ENCODE measurements at places on chromosomes 13 and 19.

DNA sequence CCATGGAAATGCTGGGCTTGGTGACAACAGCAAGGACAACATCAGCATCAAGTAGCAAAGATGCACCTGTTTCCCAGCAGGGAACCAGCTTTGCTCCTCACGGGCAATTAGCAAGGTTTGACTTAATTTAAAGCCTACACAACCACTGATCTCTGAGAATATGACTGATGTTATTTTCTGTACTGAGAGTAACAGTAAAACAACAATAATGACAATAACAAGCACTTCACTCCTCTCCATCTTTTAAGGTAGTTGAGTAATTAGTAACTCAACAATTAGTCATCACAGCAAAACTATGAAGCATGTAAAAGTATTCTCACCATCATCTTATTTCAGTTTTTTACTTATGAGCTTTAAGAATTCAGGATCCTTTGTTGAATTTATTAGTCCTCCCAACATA is 37.3 kb downstream of the ENOX1 start:
- DNase-seq = no peak

DNA sequence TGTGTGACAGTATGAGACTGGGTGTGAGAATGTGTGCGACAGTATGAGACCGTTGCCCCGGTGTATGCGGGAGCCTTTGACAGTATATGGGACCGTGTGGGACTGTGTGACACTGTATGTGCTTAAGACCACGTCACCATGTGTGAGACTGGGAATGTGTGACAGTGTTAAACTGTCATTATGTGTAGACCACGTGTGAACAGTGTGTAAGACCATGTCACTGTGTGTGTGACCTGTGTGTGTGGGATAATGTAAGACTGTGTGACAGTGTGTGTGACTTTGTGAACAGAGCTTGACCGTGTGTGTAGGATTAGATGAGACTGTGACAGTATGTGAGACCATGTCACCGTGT is 549 bp downstream of the ZNF583 start:
- no peak for DNase-seq

- DNase-seq = no peak
These were observed 77.7 kb downstream of the LRRC63 start for GRCh38 chr13:46289260-46289955.

DNA sequence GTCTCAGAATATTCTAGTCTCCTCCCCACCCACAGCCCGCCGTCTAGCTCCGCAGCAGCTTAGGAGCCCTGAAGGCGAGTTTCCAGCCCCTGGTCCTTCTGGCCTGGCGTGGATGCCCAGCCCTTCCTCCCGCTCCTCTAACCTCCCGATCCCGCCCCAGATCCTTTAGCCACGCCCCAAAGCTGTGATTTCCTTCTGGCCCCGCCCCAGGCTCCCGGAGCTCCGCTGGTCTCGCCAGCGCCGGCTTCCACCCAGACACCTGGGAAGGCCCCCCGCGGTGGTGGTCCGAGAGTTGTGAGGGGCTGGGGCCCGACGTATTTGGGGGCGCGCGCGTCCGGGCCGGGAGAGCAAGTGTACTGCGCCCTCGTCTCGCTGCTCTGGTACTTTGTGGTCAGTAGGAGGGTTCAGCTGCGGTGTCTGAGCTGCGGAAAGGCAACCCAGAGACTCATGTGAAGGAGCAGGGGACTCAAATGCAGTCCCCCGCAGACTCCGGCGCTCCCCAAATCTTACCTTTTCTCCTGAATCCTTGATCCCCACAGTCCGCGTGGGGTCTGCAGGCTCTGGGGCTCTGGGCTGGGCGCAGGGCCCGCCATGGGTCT is at the start of gene CGB7:
Gene CGB7 (minus strand): TSS at position 114 of the 599 bp plus-strand sequence. CDS start 2,374 bp downstream, outside the sequence.
- DNase-seq = peak; percentile 47

DNA sequence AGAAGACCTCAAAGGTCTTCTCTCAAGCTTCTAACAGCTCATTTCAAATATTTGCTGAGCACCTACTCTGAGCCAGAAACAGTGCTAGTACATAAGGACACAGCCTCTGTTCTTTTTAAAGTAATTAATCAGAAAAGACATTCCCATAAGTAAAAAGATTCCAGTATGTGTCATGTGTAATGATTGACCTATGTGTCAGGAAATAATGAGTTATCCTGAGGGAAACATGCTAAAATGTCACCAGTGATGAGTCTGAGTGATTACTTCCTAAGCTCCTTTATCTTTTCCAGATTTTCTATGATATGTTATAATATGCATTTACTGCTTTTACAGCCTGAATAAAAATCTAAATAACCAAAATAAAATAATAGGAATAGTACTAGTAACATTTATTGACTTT is 107.6 kb downstream of the SLC25A15 start:
- no peak for DNase-seq

DNA sequence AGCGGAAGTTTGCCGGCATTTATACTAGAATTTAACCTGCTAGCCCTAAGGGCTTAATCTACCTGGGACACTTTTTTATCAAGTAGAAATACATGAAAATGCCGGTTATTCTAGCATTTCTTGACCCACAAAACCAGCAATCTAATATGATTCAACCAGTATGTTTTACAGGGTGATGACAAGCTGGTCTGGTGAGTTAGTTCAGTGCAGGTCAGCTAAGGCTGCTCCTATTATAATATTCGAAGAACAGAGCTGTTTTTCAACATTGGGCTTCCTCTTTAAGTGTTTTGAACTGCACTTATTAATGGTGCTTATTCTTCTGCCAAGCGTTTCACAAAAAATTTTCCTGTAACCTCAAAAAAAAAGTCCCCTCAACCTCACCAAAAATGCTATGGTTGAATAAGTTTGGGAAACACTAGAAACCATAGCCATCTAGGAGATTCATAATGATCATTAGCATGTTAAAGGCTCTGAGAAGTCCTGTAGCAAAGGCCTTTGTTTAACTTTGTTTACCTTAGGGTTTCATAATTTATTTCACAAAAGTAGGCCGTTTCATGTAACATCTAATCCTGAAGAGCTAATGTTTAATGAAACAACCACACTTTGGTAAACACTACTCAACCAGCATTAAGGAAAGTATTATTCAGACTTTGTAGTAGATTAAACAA is 526.6 kb downstream of the KLF12 start:
- DNase-seq = no peak

DNA sequence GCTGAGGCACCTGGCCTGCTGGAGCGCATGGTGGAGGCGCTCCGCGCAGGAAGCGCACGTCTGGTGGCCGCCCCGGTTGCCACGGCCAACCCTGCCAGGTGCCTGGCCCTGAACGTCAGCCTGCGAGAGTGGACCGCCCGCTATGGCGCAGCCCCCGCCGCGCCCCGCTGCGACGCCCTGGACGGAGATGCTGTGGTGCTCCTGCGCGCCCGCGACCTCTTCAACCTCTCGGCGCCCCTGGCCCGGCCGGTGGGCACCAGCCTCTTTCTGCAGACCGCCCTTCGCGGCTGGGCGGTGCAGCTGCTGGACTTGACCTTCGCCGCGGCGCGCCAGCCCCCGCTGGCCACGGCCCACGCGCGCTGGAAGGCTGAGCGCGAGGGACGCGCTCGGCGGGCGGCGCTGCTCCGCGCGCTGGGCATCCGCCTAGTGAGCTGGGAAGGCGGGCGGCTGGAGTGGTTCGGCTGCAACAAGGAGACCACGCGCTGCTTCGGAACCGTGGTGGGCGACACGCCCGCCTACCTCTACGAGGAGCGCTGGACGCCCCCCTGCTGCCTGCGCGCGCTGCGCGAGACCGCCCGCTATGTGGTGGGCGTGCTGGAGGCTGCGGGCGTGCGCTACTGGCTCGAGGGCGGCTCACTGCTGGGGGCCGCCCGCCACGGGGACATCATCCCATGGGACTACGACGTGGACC is 9.7 kb upstream of the STRN4 start:
- DNase-seq = no peak

GRCh38 chr19:47446534-47447469 is 24.9 kb downstream of the SLC8A2 start:
- no peak for DNase-seq

DNA sequence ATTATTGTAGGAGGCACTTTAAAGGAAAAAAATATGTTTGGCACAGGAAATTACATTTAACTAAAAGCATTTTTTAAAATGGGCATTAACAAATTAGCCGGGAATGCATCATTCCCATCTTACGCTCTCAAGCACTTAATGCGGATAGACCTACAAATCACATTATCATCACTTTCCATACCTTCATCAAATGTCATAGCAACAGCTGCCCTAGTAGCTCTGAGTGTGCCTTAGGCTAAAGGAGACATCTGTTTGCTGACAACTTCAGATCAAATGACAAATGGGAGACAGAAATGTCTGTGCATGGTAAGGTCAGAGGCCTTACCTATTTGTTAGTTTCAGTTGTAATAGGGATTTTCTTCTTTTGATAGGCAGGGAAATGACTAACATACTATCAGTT is 773.2 kb upstream of the SLC10A2 start:
- DNase-seq = no peak

GRCh38 chr19:15115762-15116615 is 8.8 kb downstream of the SYDE1 start:
- no peak for DNase-seq

GRCh38 chr19:17335575-17335974 is 920 bp upstream of the ANO8 start:
- DNase-seq = no peak

DNA sequence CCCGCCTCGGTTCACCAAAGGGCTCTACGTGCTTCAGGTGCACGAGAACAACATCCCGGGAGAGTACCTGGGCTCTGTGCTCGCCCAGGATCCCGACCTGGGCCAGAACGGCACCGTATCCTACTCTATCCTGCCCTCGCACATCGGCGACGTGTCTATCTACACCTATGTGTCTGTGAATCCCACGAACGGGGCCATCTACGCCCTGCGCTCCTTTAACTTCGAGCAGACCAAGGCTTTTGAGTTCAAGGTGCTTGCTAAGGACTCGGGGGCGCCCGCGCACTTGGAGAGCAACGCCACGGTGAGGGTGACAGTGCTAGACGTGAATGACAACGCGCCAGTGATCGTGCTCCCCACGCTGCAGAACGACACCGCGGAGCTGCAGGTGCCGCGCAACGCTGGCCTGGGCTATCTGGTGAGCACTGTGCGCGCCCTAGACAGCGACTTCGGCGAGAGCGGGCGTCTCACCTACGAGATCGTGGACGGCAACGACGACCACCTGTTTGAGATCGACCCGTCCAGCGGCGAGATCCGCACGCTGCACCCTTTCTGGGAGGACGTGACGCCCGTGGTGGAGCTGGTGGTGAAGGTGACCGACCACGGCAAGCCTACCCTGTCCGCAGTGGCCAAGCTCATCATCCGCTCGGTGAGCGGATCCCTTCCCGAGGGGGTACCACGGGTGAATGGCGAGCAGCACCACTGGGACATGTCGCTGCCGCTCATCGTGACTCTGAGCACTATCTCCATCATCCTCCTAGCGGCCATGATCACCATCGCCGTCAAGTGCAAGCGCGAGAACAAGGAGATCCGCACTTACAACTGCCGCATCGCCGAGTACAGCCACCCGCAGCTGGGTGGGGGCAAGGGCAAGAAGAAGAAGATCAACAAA is 2.6 kb downstream of the PCDH17 start:
- DNase-seq = no peak

- no peak for DNase-seq
These were observed 441.0 kb downstream of the COG6 start for GRCh38 chr13:40096357-40096901.

GRCh38 chr13:99948907-99949678 is 22.5 kb downstream of the ZIC5 start:
- no peak for DNase-seq

GRCh38 chr19:40217027-40217810 is 965 bp downstream of the TTC9B start:
- no peak for DNase-seq

GRCh38 chr19:14352526-14352925 is 28.7 kb upstream of the ADGRE5 start:
- no peak for DNase-seq

- DNase-seq = no peak
These were observed 30.3 kb upstream of the CYP2B6 start for GRCh38 chr19:40960780-40961179.

DNA sequence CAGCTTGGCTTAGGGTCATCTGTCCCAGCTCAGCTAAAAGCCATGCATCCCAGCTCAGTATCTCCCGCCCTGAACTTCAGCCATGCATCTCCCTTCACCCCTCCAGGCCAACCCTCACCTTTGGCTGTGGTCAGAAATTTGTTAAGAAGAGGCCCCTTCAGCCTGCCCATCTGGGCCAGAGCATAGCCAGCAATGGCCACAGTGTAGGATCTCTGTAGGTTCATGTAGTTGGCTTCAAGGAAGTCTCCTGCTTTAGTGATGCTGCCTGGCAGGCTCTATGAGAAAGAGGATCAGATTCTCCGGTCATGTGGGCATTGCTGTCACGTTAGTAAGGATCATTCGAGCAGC is 16.6 kb upstream of the TNFSF14 start:
- no peak for DNase-seq
